ENCODE measurements at places on chromosomes 6 and 20.
A peak's percentile ranks its signal among the peaks of the same experiment; 100 is the strongest.

DNA sequence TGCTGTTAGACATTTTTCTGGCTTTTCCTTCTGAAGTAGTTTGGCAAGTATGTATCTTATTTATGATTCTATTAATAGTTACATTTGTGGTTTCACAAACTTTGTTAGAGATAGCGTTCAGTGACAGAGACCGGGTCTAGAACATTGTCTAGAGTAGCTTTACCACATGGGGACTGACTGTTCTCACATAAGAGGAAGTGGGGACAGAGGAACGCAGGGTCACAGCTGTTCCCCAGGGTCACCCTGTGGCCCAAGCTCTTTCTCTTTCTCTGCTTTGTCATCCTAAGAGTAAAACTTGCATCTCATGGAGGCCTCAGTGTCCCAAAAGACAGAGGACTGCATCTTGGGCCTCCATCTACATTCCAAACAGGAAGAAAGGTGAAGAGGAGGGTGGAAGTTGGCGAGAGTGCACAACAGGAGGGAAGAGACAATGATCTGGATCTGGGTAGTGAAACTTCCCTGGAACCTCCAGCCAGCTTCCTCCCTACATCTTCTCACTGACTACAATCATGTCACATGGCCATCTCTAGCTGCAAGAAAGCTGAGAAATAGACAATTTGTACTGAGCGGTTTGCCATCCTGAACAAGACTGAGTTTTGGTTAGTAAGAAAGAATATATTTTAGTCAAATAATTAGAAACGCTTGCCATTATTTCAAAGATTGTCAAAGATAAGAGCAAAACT lies 645.8 kb upstream of the ARID1B start:
- DNase-seq: no peak

- no peak for DNase-seq
Measured at GRCh38 chr6:170393807-170394399, 87.3 kb downstream of the FAM120B start.

DNA sequence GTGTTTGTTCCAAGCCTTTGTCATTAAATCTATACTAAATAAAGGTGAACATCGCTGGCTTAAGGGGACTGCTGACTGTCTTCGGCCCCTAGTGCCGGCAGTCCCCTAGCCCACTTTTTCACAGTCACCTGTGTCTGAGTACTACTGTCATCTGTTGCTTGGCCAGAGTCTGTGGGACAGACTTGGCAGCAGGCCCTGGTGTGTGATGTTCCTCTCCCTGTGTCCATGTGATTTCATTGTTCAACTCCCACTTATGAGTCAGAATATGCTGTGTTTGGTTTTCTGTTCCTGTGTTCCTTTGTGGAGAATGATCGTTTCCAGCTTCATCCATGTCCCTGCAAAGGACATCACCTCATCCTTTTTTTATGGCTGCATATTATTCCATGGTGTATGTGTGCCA lies 133.4 kb downstream of the HAO1 start:
- no peak for DNase-seq

DNA sequence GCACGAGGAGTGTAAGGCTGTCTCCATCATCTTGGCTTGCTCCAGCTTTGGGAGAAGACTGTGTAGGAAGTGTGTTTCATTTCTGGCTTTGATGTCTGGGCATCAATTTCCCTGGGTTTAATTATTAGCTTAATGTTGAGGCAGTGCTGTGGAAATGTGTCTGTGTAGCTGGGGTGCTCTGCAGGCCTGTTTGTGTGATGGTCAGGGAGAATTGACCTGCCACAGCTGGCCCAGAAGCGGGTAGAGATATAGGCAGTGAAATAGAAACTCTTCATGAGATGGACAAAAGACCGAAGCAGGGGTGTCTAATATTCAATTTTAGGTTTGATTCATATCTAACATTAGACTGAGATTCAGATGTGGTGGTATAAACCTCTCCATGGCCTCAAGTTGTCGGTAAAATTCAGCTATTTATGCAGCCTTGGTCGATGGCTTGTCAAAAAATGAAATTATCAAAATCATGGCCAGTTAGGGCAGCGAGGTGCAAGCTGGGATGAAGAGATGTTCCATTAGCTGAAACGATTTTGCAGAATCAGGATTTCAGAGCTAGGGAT lies 95.3 kb upstream of the SNX9 start:
- no peak for DNase-seq

DNA sequence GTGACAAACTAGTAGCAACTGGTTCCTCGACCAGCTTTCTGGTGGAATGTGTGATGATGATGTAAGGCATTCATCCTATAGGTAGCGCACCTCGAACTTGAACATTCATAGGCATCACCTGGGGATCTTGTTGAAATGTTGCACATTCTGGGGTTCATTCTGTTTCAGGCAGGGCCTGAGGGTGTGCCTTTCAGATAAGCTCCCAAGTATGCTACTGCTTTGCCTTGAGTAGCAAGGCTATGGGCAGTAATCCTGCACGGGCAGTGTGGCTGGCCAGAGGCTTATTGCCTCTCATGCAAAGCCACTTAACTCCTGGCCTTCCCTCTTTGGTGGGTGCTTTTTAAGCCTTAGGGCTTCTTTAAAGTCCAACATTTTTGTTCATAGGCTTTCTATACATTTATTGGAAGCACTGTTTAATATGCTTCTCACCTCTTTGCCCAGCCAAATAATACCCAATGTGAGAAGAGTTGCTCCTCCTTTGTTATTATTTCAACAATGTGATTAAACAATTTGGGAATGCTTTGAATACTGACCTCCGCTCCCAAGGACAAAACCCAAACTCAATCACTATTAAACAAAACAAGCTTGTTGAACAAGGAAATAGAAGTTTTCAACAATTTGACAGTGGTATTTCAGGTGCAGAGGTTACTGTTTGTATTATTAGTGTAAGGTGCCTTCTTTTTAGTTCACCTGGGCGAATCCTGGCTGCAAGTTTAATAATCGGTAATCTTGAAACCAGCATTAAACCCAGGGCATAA lies 57.5 kb downstream of the JARID2 start:
- no peak for DNase-seq

DNA sequence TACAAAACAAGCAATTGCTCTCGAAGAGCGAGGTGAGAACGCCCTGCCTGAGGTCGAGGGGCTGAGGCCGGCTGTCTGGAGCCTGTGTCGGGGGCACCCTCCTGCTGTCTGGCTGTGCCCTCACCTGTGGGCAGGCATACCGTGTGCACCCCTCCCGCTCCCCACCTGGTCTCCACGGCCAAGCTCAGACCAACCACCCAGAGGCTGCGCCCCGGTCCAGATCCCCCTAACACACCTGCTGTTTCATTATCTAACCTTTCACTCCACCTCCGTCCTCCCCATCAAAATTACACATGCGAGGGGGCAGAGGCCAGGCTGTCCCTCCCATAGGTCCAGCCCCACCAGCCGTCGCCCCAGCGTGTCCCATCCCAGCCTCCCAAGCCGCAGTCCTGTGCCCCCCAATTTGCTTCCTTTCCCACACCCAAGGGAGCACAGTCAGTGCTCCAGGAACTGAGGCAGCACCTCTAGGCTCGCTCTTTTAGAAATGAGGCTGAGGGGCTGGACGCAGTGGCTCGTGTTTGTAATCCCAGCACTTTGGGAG lies 35.2 kb downstream of the NTSR1 start:
- DNase-seq: no peak

DNA sequence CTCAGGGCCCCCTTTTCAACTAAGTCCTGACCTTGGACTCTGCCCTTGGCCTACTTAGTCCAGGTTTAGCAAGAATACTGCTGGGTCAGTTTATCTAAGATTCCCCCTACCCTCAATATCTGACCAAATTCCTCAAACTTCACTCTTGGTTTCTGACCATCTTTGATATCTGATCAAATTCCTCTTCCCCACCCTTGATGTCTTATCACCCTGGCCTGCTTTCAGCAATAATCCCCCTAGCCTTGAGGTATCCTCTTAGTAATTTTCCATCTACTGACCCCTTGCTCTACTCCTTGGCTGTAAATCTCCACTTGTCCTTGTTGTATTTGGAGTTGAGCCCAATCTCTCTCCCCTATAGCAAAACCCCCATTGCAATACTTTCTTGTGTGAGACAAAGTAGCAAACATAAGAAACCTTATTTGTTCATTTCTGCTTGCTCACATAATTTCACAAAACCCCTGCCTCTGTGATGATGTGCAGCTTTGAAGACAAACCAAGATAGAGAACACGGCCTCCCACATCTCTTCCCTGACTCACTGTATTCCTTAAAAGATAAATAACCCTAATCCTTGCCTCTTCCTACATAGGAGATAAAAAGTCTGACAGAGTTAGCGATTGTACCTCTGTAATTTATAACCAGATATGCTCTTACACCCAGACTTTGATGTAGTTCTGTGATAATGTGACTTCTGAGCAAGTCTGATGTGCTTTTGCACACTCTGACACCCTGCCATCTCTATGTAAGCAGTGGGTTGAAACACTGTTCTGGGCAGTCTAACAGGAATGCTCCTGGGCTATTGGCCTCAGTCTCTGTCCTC lies 13.8 kb upstream of the IYD start:
- DNase-seq: no peak

GRCh38 chr20:40232273-40232672 lies 456.8 kb downstream of the MAFB start:
- no peak for DNase-seq

- DNase-seq: peak; percentile 80
Measured at GRCh38 chr20:10982692-10983091, 308.9 kb upstream of the JAG1 start.

DNA sequence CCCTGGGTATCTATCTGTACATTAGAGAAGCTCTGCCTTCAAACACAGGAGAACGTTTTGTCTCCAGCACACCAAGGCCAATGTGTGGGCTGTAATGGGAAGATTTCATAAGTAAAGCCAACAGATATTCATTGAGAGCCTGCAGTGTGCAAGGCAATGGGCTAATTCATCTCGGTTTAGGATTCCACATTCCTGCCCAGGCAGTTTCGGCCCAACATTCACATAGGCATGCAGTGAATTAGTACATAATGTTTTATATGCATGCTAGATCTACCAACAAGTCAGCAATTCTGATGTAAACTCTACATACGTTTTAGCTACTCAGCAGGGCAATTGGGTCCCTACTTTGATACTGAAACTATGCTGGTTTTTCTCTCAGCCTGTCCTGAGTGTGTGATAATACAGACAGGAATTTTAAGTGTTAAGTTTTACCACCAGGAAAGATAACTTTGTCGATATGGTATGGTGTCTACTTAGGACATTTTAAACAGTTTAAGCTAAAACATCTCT lies 46.9 kb upstream of the NAA20 start:
- DNase-seq: no peak

DNA sequence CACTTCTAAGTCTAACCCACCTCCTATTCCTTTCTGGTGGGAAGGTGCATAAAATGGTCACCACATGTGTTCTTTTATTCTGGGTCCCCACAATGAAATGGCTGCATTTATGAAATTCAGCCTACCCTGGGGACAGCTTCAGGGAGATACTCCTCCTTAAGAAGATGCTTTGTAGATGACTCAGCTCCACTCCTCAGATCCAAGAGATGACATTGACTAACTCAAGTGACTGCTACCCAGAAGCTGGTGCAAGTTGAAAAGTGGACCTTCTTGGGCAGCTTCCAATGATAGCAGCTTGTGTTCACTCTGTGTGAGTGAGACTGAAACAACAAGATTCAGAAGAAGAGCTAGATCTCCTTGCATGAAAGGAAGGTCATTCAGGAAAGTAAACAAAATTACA lies 113.4 kb downstream of the SCP2D1 start:
- DNase-seq: no peak

DNA sequence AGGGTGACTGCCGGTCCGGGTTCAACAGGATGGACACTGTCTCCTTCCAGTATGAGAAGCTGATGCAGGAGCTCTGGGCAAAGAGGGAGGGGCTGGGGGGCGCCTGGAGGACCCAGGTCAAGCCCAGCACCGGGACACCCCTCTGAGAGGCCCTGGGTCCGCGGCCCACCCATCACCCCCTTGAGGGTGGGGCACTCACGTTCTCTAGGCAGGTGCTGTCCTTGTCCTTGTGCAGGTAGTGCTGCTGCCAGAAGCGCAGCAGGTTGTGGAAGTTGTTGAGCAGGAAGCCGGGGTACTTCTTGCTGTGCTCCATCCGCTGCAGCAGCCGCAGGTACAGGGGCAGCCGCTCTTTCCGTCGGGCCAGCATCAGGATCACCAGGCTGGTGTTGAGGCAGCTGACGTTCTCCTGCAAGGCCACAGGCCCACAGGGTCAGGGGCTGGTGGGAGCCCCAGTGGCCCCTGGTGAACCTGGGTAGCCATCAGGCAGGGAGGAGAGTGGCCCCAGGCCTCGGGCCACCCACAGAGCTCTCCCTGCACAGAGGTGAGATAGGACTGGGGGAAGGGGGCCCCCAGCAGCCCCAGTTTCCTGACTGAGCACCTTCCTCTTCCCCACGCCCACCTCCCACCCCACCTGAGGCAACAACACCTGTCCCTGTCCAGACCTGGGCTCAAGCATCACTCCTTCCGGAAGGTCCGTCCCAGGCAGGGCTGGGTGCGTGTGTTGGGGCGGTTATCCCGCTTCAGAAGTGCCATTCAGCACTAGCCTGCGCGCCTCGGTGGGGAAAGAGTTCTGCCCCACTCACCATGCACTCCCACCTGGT lies 47.8 kb downstream of the MYH7B start:
- DNase-seq: no peak

DNA sequence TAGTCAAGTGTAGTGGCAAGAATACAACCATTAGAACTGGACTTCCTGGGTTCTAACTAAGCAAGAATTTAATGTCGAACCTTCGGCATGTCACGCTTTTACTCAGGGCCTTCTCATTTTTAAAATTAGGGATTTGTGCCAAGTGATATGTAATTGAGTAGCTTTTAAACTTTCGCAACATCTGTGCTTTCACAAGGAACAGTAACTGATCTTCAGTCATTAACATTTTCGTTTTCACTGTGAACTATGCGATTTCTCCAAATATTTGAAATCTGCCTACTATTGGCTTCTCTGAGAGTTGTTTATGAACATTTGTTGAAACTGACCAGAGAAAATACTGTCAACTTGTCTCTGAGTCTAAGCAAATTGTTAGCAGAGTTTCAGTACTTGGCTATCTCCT lies 27.6 kb downstream of the GRM1 start:
- no peak for DNase-seq

DNA sequence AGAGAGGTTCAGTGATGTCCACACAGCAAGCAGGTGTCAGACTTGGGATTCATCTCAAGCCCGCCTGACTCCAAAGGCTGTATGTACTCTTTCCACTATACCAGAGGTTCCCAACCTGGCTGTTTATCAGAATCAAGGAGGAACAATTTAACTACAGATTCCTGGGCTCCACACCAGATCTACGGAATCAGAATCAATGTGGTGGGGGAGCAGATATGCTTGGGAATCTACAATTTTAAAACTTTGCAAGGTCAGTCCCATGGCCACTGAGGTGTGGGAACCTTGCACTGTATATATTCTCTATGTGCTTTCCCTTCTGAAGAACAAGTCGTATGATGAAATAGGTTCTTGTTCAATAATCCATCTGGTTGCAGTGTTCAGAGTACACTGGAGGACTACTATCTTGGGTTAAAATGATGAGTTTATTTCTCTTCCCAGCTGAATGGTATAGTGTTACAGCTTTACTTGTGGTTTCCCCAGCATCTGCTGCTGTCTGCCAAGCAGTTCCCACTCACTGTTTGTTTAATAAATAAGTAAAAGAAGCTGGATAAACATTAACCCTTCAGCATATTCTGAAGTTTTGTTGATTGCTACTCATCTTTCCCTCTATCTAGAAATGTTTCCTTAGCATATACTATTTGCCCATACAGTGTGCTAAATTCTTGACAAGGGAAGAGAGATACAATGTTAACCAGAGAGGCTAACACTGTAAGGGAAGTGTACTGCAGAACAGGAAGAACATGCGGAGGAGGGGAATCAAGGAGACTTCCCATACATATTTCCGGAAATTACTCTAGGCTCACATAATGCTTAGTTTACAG lies 9.9 kb downstream of the TTI1 start:
- DNase-seq: peak; percentile 46
